ENCODE measurements at places on chromosomes 1 and 21.

DNA sequence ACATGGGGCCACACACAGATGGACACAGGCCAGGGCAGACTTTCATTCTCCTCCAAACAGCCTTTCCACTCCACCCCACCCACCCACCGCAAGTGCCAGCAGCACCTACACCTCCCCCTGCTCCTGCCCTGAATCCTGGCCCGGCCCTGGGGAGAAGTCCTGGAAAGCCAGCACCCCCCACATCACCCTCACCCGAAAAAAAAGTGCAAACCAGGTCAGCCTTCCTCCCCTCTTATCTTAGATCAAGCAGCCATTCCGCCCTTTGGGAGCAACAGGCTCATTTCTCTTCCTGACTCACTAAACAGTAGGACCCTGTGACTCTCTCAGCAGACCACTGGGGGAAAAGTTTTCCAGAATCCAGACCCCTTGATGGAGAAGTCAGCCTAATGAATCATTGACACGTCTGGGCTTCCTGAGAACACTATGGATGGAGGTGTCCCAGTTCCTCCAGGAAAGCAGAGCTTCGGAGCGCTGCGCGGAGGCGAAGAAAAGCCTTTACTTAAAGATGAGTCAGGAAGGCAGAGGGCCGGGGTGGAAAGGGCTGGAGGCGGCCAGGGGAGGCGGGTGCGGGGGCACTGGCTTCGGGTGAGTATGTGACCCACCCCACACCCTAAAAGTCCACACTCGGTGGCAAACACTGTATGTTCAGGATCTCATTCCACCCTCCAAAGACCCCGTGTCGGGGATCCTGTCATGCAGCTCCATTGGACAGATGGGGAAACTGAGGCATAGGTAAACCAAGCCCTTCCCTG, 588.7 kb downstream of the MATN1 start:
- H3K4me3 ChIP-seq, result no peak overlapping the region
- no peaks in the 10 kb centered on the region for H3K4me1 ChIP-seq
- DNase-seq, result no peak
- H3K27ac ChIP-seq, result no peak overlapping the region

DNA sequence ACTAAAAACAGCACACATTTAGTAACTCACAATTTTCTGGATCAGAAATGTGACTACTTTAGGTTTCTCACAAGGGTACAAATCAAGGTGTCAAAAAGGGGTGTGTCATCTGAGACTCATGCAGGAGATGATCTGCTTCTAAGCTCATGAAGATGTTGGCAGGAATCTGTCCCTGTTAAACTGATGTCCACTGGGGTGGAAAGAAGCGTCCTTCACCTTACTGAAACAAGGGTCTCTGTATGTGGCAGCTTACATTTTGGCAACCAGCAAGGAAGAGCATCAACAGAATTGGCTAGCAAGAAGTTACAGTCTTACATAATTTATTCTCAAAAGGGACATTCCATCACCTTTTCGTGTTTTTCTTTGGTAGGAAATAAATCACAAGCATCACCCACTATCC, 1223.8 kb downstream of the AMY1C start:
- H3K4me1 ChIP-seq, result no peaks in the 10 kb centered on the region
- H3K27ac ChIP-seq, result no peak overlapping the region
- no peak for DNase-seq

DNA sequence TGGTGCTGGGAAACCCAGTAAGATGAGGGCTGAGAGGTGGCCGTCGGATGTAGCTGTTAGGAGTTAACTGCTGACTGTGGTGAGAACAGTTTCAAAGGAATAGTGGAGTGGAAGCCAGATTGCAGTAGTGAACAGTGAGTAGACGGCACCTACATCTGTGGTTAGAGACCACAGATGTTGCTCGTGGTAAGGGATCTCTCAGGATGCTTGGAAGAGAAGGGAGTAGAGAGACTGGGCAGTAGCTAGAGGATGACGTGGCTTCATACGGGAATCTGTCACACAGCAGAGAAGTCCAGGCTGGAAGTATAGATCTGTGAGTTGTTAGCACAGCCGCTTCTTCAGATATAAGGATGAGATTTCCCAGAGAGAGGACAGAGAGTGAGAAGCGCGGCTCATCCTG, 7.8 kb upstream of the ARTN start:
- no peak overlapping the region for H3K27ac ChIP-seq
- no peak for DNase-seq
- no peak overlapping the region for H3K4me3 ChIP-seq
- H3K4me1 ChIP-seq, result no peaks in the 10 kb centered on the region

GRCh38 chr1:155643230-155643629, 33.2 kb downstream of the MSTO1 start:
- peaks cover 21% of the 10 kb centered on the region for H3K36me3 ChIP-seq
- H3K4me1 ChIP-seq, result no peaks in the 10 kb centered on the region
- H3K4me3 ChIP-seq, result no peak overlapping the region
- no peak for DNase-seq
- H3K27me3 ChIP-seq, result no peaks in the 10 kb centered on the region
- H3K27ac ChIP-seq, result no peak overlapping the region

DNA sequence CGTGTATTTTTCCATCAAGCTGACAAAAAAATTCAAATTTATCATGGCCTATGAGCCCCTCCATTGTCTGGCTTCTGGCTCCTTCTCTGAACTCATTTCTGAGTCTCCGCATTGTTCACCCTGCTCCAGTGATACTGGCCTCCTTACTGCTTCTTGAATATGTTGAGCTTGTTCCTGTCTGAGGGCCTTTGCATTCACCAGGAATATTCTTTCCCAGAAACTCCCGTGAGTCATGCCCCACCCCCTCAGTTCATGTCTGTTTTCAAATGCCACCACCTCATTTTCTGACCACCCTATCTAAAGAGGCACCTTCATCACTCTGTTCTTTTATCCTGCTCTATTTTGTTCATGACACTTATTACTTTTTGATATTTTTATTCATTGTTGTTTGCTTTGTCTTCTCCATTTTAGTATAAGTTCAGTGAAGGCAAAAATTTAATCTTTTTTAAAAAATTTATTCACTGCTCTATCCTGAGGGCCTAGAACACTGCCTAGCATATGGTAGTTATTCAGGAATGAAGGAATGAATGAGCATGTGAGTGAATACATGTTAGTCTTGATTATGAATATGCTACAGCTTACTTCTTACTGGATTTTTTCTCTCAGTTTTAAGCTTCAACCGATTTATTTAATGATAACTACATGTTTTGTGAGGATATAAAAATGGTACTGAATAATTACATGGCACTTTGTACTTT, 140.4 kb upstream of the C1orf105 start:
- H3K4me1 ChIP-seq, result 0 out of 2 replicates have a peak, but pooled peaks cover 8% of the 10 kb centered on the region
- H3K36me3 ChIP-seq, result no peaks in the 10 kb centered on the region
- DNase-seq, result no peak
- no peaks in the 10 kb centered on the region for H3K27me3 ChIP-seq
- no peak overlapping the region for H3K4me3 ChIP-seq

All from H9 (cell line).